A549 treated with AZD2906 at 1 μM for 4 hours (cell line): ENCODE measurements at places on chromosomes 12 and 14. TPM values are rescaled to one million over a fixed set of nuclear protein-coding genes. Genes with fewer than 3 reads are reported as not detected.

The LRRC10 gene
- total RNA-seq = not detected in 5 replicates

The IL23A gene
- 0.31 to 0.52 TPM (median 0.38 TPM) in 5 replicates for total RNA-seq

The RIMKLB gene
- 18.0 to 21.2 TPM (median 20.3 TPM) in 5 replicates for total RNA-seq

The SLC6A15 gene
- 3.6 to 4.7 TPM (median 4.0 TPM) in 5 replicates for total RNA-seq

The PSEN1 gene
- total RNA-seq = 57.7 to 72.9 TPM (median 62.3 TPM) in 5 replicates

The ST8SIA1 gene
- 0.06 to 0.07 TPM in 2 of 5 replicates, not detected in the others for total RNA-seq

The AQP2 gene
- not detected in 5 replicates for total RNA-seq

The TAS2R7 gene
- total RNA-seq = not detected in 5 replicates

The KRT78 gene
- total RNA-seq = 0.04 to 0.13 TPM (median 0.07 TPM) in 5 replicates

The IKZF4 gene
- total RNA-seq = 2.0 to 3.0 TPM (median 2.5 TPM) in 5 replicates

The ANO2 gene
- total RNA-seq = 0.07 to 0.21 TPM (median 0.15 TPM) in 5 replicates

The TSPAN9 gene
- 42.3 to 58.5 TPM (median 53.0 TPM) in 5 replicates for total RNA-seq

The KCNJ8 gene
- total RNA-seq = 0.22 to 0.33 TPM (median 0.24 TPM) in 5 replicates

The SERPINA10 gene
- not detected in 5 replicates for total RNA-seq

The FAM234B gene
- 3.8 to 5.0 TPM (median 4.3 TPM) in 5 replicates for total RNA-seq

The RTL1 gene
- 0.16 to 0.27 TPM (median 0.22 TPM) in 5 replicates for total RNA-seq

The PAPLN gene
- 4.6 to 5.1 TPM (median 4.6 TPM) in 5 replicates for total RNA-seq

The RALGAPA1 gene
- 6.1 to 7.4 TPM (median 6.6 TPM) in 5 replicates for total RNA-seq

The E2F7 gene
- total RNA-seq = 6.3 to 8.6 TPM (median 7.2 TPM) in 5 replicates

The OVCH1 gene
- not detected in 5 replicates for total RNA-seq

The LHX5 gene
- total RNA-seq = 0.02 to 0.07 TPM (median 0.05 TPM) in 4 of 5 replicates, not detected in the other

The RNFT2 gene
- total RNA-seq = 1.5 to 2.7 TPM (median 2.0 TPM) in 5 replicates

The GLIPR1 gene
- 20.4 to 29.9 TPM (median 27.1 TPM) in 5 replicates for total RNA-seq

The BTG1 gene
- 51.1 to 61.8 TPM (median 57.0 TPM) in 5 replicates for total RNA-seq

The ACVRL1 gene
- 0.08 to 0.35 TPM (median 0.15 TPM) in 5 replicates for total RNA-seq

The HOXC6 gene
- total RNA-seq = 3.9 to 5.0 TPM (median 4.1 TPM) in 5 replicates
